Activated T-helper 2 cell treated with anti-CD3 and anti-CD28 coated beads, Interferon-gamma antibody, Interleukin-2, Interleukin-4, amounts not matched to agents 10 μg/mL and 5 μg/mL and 100 μg/mL, durations not matched to agents 14 hours and 24 hours and 36 hours (primary cell): ENCODE measurements at places on chromosomes 2 and 18. TPM values are rescaled to one million over a fixed set of nuclear protein-coding genes. Genes with fewer than 3 reads are reported as not detected.

DNA sequence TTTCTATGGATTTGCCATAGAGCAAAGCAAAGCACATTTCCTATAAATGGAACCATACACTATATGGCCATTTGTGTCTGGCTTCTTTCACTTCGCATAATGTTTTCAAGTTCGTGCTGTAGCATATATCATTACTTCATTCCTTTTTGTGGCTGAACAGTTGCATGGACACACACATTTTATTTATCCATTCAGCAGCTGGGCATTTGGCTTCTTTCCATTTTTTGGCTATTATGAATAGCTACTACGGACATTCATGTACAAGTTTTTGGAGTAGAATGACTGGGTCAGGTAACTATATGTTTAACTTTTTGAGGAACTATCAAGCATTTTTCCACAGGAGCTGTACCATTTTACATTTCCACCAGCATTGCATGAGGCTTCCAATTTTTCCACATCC is 10.7 kb upstream of the SELENOI start:
- DNase-seq, result no peak
- no peak overlapping the region for H3K27ac ChIP-seq
- H3K4me1 ChIP-seq, result peaks cover 14% of the 10 kb centered on the region
- H3K27me3 ChIP-seq, result no peaks in the 10 kb centered on the region
- no peaks in the 10 kb centered on the region for H3K36me3 ChIP-seq

DNA sequence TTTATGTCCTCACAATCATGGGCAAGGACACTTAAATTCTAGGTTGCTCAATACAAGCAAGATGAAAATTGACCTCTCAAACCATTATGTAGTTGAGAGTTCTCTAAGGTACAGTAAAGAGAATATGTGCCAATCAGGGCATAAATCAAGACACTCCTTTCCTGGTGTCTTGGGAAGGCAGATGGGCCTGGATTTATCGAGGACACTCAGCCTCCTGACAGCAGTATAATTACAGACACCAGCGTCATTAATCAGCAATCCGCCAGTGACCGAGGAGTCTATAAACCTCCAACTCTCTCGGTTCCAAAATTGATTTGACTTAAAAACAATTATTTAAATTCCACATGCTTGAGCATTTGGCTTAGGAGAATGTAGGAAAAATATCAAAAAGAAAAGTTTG is 75.7 kb upstream of the DAPL1 start:
- H3K36me3 ChIP-seq, result no peaks in the 10 kb centered on the region
- H3K4me3 ChIP-seq, result no peak overlapping the region
- H3K27me3 ChIP-seq, result no peaks in the 10 kb centered on the region
- no peak overlapping the region for H3K27ac ChIP-seq
- no peak for DNase-seq
- H3K4me1 ChIP-seq, result no peaks in the 10 kb centered on the region

GRCh38 chr2:139007130-139007529 is 226.9 kb upstream of the NXPH2 start:
- no peak for DNase-seq
- no peaks in the 10 kb centered on the region for H3K36me3 ChIP-seq

DNA sequence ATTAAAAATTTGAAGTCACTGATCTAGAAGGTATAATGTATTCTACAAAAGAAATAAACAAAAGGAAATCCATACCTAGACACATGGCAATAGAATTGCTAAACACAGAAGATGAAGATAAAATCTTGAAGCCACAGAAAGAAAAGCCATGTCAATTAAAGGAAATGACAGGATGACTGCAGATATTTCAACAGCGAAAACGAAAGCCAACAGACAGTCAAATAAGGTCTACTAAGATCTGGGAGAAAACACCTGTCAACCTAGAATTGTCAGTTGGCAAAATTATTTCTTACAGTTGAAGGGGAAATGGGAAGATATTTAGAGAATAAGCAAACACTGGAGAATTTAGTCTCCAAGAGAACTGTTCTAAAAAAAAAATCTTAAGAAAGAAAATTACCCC is 39.2 kb downstream of the NETO1 start:
- no peaks in the 10 kb centered on the region for H3K36me3 ChIP-seq
- H3K4me3 ChIP-seq, result no peak overlapping the region
- no peak for DNase-seq
- H3K4me1 ChIP-seq, result peaks cover 1% of the 10 kb centered on the region

GRCh38 chr2:134190807-134191203 is 63.1 kb upstream of the MGAT5 start:
- no peak overlapping the region for H3K27ac ChIP-seq
- H3K4me1 ChIP-seq, result peaks cover 4% of the 10 kb centered on the region
- H3K27me3 ChIP-seq, result no peaks in the 10 kb centered on the region

DNA sequence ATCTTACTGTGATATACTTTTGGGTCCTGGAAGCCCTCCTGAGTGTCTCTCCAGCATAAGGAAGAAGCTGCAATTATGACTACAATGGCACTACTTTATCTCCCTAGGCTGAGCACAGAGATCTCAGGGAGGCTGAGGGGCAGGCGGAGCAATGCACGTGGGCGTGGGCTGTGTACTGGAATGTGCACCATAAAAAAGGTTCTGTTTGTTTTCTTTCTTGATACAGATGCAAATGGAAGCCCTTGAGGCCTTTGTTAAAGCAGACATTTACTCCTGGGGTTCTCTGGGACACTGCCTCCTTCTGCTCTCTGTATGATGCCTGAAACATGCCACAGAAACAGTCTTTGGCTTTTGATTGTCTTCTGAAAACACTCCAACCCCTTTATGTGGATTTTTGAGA is 79.1 kb upstream of the DLX2 start:
- DNase-seq, result no peak
- no peaks in the 10 kb centered on the region for H3K27me3 ChIP-seq
- peaks cover 5% of the 10 kb centered on the region for H3K4me1 ChIP-seq
- H3K36me3 ChIP-seq, result no peaks in the 10 kb centered on the region

DNA sequence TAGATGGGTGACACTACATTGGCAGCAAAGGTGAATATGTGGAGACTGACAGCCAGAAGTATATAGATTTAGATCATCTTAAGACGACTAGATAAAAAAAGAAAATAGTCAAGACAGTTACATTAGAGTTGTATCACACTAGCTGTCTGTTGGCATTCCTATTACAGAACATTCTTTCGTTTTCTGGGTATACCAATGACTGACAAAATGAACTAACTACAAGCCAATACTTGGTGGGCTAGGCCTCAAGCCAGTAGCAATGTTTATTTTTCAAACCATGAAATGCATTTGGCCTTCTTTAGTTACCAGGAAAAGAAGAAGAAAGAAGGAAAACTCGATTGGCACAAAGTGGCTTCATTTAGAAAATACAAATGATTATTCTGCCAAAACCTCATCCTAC is 944.9 kb upstream of the ZEB2 start:
- no peaks in the 10 kb centered on the region for H3K27me3 ChIP-seq
- no peaks in the 10 kb centered on the region for H3K36me3 ChIP-seq

DNA sequence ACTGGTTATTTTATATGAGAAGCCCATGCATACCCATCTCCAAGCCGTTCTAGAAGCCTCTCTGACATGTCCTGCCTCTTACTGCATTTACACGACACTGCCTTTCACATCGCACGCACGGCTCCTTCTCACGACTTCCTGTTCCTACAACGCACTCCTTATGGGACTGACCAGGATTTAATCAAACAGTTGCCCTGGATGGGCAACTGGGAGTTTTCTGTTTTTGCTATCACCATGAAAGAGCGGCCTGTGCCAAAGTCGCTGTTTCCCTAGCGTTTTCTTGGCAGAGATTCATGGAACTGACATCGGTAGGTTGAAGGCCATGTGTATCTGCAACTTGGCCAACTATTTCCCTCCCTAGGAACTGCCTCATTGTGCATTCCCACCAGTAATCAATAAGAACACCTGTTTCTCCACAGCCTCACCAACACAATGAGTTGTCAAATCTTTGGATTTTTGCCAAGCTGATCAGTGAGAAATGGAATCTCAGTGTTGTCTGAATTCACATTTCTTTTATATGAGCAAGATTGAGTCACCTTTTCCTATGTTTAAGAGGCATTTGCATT is 97.2 kb upstream of the OTOS start:
- peaks cover 3% of the 10 kb centered on the region for H3K4me1 ChIP-seq
- no peak overlapping the region for H3K4me3 ChIP-seq
- no peak for DNase-seq
- H3K36me3 ChIP-seq, result no peaks in the 10 kb centered on the region

DNA sequence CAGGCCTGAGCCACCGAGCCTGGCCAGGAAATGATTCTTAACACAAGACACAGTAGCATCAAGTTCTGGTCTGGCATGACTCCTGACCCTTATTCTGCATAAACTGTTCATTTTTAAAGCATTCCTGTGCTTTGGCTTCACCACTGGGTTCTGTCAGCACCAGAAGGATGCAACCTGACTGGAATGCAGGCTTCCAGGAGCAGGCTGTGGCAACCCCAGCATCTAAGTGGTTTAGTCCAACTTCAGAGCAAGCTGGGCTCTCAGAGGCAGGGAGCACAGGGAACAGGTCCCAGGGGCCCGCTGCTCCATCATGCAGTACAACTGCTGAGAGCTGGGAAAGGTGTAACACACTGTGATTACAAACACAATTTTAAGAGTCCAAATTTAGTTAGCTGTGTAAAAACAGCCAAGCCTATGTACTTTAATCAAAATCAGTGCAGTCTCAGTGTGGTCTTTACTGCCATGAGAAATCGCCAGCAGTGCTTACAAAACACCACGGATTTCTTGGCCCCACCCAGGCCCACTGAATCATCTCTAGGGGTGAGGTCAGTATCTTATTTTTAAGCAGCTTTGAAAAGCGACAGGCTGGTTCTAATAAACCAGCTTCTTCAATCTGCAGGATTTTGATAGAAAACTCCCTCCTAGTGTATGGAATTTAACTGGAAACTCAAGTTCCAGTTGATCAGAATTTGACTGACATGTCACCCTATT is 44.4 kb upstream of the TMEM182 start:
- H3K36me3 ChIP-seq, result peaks cover 32% of the 10 kb centered on the region
- no peak overlapping the region for H3K27ac ChIP-seq
- no peak overlapping the region for H3K4me3 ChIP-seq
- no peak for DNase-seq
- no peaks in the 10 kb centered on the region for H3K27me3 ChIP-seq

DNA sequence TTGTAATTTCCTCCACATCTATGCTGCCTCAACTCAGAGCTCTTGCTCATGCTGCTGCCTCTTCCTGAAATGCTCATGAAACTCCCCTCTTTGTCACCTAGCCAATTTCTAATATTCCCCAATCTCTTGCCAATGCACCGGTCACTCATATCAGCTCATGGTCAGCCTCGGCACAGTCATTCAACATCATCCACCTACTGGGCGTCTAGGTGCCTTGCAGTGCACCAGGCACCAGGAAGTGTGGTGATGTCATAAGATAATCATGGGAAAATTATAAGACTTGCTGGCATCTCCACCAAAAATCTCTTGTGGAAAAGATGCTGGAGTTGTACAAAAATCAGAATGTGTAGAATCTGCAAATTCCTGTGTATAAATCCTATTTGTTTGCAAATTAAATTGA is 52.6 kb upstream of the RAB27B start:
- DNase-seq, result no peak
- H3K36me3 ChIP-seq, result no peaks in the 10 kb centered on the region
- peaks cover 29% of the 10 kb centered on the region for H3K4me1 ChIP-seq
- H3K27ac ChIP-seq, result peak overlapping the region; percentile 10
- H3K27me3 ChIP-seq, result peaks cover 10% of the 10 kb centered on the region

Gene KLHL14
- not detected in 2 replicates for total RNA-seq

Gene IL36A
- 0.34 TPM in 1 of 2 replicates, not detected in the other for total RNA-seq

Gene ZNF638
- 96.5 and 97.6 TPM in 2 replicates for total RNA-seq

Gene ZSWIM2
- total RNA-seq, result not detected in 2 replicates

Gene SULT1C3
- total RNA-seq, result not detected in 2 replicates
